ENCODE measurements at places on chromosomes 7 and 10. TPM values are rescaled to one million over a fixed set of nuclear protein-coding genes. Genes with fewer than 3 reads are reported as not detected.
A peak's percentile ranks its signal among the peaks of the same experiment; 100 is the strongest.

DNA sequence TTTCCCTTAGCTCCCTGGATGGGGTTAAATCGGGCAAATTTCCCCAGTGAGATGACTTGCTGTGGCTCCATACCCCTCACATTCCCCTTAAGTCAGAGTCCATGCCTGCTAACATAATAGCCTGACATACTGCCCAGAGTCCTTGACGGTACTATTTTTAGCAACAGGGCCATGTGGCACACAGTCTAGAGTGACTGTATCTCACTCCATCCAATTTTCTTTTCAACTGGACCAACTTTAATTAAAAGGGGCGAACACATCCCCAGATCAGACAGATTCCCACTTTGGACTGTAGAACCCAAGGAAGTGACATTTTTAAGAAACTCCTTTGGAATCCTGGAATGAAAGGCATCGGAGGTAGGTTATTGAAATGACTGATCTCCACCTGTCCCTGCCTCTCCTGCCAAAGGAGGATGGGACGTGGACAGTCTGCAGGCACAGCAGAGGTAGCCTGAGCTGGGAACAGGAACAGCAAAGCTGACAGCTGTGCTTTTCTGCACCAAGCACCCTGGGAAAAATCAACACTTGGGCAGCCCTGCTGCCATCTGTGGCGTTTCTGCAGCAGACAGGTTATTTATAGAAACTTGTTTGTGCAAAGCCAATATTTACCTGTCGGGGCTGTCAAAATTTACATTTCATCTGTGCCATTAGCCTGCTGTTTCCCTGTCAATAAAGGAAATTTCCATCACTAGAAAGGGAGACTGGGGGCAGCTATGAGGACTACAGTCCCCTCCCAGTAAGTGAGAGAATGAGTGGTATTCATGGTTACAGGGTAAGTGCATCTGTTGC is 221.5 kb upstream of the AOAH start:
- no peak for DNase-seq

DNA sequence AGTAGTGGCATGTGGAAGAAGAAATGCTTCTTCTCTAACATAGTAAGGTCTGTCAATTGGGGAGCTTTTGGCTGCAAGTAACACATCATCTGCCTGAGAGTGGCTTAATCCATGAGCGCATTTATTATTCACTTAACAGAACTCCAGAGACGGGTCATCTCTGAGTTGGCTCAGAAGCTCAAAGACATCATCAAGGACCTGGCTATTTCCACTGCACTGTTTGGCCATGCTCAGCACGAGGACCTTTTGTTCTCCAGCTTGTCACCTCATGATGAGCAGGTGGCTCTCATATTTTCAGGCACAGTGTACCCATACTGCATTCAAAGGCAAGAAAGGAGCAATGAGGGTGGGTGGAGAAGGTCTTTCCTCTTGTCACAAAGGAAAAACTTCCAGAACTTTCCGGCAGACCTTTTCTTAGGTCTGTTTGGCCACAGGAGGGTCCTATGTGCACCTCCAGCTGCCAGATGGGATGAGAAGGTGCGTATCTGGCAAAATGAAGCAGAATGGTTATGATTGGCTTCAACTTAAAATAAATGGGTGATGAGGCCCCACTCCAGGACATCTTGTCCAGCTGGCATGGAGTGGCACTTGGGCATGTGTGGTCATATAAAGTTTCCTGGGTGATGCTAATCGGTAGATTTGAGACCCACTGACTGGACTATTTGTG is 55.6 kb upstream of the SHH start:
- DNase-seq: peak; percentile 4

- DNase-seq: no peak
These were observed 18.3 kb downstream of the CLEC2L start for GRCh38 chr7:139541600-139542307.

- DNase-seq: no peak
These were observed 24.7 kb downstream of the CREB3L2 start for GRCh38 chr7:137977173-137977572.

- DNase-seq: no peak
These were observed 41.5 kb downstream of the MINDY4 start for GRCh38 chr7:30812676-30813075.

DNA sequence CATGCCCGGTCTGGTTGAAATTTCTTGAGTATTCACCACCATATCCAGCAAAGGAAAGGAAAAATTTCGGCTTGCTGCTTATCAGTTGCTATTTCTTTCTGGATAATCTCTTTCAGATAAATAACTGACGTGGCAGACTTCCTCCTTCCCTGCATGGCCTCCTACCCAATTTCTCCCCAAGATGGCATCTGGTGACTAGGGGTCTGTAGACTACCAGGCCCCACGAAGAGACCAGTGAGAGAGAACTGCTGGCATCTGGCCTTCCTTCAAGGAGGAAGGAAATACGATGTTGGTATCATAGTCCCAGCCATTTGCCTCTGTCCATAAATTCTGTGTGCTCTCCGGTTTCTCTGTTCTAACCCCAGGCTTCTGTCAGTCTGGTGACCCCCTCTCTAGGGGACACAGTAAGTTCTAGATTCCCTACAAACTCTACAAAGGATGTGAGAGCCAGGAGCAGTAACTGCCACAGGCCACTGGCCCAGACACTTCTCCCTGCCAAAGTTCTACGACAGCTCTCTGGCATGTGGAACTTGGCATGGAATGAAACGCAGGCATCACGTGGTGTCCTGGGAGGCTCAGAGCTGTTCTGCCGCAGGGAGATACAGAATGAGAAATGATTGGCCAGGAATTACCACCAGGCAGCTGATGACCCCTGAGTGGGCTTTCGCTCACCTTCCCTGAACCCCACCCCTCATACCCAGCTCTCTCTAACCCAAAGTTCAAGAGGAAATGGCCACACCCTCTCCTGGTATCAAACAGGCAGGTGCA is 30.0 kb upstream of the MSRB2 start:
- DNase-seq: peak; percentile 82

GRCh38 chr7:128022631-128023532 is 8.4 kb downstream of the LRRC4 start:
- no peak for DNase-seq

- no peak for DNase-seq
These were observed 505.3 kb downstream of the SORCS3 start for GRCh38 chr10:105146436-105146835.

- no peak for DNase-seq
These were observed 23.2 kb downstream of the NT5C3A start for GRCh38 chr7:33039257-33039902.

GRCh38 chr10:80064120-80064886 is 14.2 kb upstream of the TMEM254 start:
- no peak for DNase-seq

DNA sequence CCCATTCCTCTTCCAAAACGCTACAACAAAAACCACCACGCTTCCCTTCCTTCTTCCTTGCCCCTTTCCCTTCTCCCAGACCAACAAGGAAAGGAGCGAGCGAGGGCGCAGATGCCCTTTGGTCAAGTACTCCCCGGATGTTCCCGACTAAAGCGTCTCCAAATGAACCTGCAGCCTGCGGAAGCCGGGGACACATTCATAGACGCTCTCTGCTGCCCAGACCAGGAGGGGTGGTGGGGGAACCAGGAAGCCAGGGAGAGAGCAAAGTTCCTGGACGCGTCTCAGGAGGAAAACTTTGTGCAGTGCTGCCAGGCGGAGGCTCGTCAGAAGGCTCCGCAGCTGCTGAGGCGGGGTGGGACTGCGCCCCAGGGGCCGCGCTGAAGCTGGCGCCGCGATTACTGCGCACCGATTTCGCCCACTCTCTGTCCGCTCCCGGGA is 754 bp downstream of the SEMA3D start:
- peak; percentile 55 for DNase-seq

DNA sequence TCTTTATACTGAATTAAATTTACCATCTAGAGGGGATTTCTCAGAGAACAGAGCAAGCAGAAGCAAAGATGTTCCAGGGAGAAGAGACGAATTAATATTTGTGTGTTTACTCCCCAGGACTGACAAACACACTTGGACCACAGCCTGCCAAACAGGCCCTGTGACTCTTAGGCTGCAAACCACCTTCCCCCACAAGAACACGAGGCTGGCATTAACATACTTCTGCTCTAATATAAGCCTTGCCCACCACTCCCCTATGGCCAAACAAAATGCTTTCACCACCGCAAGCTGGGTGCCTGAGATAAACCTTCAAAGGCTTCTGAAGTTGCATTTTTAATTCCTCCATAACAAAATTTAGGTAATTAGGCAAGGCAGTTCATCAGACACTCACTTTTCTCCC is 88.4 kb downstream of the FGFR2 start:
- DNase-seq: no peak

GRCh38 chr10:120997756-120998155 is 146.6 kb downstream of the WDR11 start:
- no peak for DNase-seq

- DNase-seq: no peak
These were observed 1264.1 kb upstream of the AUTS2 start for GRCh38 chr7:68334216-68334615.

- DNase-seq: no peak
These were observed 40.3 kb downstream of the COL13A1 start for GRCh38 chr10:69842020-69842419.

DNA sequence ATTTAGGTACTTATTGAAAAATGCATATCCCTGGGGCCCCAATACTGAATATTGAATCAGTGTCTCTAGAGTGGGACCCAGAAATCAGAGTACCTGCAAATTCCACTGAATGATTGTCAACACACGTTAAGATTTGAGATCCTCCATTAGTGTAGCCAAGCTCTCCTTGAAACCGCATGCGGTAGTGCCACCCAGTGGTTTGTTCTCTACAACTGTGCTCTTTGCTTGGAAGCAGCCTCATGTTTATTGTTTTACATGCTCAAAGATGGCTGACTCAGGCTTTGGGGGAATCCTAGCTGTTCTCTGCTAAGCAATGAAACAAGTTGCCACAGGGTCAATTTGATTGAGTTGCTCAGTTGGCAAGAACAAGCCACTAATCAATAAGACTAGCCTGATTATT is 340.2 kb upstream of the CELF2 start:
- peak; percentile 83 for DNase-seq

DNA sequence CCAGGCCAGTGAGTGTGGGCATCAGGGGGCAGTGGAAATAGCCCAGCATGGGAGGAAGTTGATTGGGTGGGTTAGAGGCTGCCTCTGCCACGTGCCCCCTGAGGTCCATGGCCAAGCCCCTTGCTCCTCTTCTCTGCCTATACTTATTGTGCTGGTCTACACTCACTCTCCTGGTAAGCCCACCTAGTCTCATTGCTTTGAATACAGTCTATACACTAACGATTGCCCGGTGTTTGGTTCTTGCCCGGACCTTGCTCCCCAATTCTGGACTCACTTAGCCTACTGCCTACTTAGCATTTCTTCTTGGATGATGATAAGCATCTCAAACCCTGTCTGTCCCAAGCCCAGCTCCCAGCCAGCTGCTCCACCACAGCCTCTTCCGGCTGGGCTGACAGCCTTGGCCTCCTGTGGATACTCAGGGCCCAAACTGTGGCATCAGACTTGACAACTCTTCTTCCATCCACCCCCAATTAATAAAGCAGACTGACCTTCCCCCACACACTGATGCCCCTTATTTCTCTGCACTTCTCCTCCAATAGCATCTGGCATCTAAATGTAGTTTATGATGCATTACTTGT is 10.1 kb downstream of the LRRC18 start:
- no peak for DNase-seq

DNA sequence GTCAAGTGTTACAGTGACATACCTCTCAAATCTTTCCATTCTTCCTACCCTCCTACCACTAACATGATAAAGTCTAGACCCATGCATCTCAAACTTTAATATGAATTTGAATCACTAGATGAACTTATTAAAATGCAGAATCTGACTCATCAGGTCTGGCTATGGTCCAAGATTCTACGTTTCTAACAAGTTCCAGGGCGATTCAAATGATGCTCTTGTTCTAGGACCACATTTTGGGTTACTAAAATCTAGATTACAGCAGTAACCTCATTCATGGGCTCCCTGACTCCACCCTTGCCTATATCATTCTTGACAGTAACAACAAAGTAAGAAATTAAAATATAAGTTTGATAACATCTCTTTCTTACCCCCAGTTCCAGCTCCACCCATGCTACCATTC is 124.8 kb upstream of the LSM8 start:
- DNase-seq: no peak

DNA sequence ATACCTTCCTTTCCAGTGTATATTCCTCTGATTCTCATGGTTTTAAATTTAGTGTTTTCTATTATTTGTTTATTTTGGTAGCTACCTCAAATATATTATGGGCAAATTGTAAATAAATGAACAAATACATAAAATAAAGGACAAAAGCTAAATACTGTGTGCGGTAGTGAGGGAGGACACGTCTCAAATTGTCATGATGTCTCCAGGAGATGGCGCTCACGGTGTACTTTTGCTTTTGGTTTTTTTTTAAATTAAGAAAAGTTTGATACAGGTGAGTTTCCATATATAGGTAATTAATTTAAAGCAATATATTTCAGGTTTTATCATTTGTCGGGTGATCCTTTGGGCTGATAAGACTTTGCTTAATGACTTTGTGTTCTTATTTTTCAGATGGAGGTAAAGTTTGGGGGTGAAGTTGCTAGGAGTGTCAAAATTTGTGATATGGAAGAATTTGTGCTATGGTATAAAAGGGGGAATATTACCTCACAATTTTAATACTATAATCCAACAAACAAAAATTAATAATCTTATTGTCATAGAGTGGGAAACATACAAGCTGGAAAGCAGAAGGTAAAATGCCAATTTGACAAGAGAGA is 68.4 kb upstream of the TMEM229A start:
- DNase-seq: peak; percentile 26

- peak; percentile 33 for DNase-seq
These were observed 859 bp upstream of the CH25H start for GRCh38 chr10:89207801-89208551.

Gene PTEN
- 85.4 TPM for total RNA-seq

Gene SLC29A4
- 7.6 TPM for total RNA-seq

Gene CCDC172
- total RNA-seq: 7.3 TPM

Gene FAM221A
- 32.9 TPM for total RNA-seq

Gene BLNK
- 1.5 TPM for total RNA-seq

Gene CTTNBP2
- total RNA-seq: 4.3 TPM

Gene WEE2
- total RNA-seq: 1.4 TPM

Gene ITIH2
- 0.37 TPM for total RNA-seq

Gene CH25H
- total RNA-seq: not detected

Gene NUTM2B
- total RNA-seq: 4.8 TPM
